Fibroblast of skin of left biceps (primary cell): ENCODE measurements at places on chromosomes 12 and 14.
A peak's percentile ranks its signal among the peaks of the same experiment; 100 is the strongest.

DNA sequence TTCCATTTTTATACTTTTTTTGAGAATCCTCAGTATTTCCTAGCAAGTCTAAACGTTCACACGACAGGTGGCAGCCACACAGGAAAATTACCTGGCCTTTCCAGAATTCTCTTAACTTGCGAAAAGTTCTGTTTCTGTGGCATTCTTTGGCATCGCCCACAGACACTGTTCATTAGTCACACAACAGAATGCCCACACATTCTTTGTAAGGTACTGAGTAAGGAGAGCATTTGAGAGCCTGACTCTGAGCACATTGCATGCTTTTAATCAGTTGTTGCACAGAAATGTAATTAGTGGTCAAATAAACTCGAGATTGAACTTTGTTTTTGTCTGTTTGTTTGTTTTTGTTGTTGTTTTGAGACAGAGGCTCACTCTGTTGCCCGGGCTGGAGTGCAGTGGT lies 52.4 kb downstream of the LMNTD1 start:
- DNase-seq: no peak

DNA sequence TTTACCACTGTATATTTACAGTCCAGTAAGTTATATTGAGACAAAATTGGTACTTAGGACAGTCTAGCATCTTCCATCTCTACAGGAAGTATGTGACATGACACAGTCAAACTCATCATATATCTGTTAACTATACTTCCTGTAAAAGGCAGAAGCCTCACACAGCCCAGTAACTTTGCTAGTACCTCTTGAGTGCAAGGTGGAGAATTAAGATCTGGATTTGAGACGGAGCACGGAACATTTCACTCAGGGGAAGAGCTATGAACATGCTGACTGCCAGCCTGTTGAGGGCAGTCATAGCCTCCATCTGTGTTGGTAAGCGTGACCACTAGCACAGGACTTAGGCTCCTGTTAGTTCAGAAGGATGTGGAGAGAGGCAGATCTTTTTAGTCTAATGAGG lies 333.7 kb upstream of the OR4E1 start:
- no peak for DNase-seq

- no peak for DNase-seq
These were observed 63.4 kb downstream of the BEGAIN start for GRCh38 chr14:100523843-100524169.

- DNase-seq: no peak
These were observed 25.8 kb downstream of the GABARAPL1 start for GRCh38 chr12:10238526-10238925.

DNA sequence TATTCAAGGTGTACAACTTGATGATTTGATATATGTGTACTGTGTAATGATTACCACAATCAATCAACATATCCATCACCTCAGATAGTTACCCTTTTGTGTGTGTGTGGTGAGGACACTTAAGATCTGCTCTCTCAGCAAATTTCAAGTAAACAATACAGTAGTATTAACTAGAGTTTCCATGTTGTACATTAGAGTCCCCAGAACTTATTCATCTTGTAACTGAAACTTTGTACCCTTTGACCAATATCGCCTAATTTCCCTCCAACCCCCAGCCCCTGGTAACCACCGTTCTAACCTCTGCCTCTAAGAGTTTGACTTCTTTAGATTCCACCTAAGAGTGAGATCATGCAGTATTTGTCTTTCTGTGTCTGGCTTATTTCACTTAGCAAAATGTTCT lies 12.1 kb downstream of the ADCK1 start:
- no peak for DNase-seq

DNA sequence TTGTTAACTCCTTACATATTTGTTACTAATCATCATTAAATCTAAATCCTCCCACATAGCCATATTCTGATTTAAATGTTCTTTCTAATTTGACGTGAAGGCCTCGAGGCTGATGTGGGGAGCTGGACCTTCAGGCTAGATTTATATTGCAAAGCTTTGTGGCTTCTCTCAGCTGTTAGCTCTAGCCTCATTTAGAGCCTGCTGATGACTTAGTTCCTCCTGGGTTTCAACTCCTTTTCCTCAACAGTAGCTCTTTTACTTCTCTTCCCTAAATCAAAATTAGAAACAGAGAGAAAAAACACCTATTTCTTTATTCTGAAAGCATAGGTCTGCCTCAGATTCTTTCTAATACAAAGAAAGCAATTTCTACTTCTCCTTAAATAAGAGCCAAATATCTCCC lies 477.5 kb upstream of the CCDC196 start:
- DNase-seq: no peak

- DNase-seq: no peak
These were observed 4.1 kb downstream of the SDR39U1 start for GRCh38 chr14:24438223-24439097.

GRCh38 chr14:53979747-53980642 lies 23.4 kb upstream of the BMP4 start:
- DNase-seq: no peak

DNA sequence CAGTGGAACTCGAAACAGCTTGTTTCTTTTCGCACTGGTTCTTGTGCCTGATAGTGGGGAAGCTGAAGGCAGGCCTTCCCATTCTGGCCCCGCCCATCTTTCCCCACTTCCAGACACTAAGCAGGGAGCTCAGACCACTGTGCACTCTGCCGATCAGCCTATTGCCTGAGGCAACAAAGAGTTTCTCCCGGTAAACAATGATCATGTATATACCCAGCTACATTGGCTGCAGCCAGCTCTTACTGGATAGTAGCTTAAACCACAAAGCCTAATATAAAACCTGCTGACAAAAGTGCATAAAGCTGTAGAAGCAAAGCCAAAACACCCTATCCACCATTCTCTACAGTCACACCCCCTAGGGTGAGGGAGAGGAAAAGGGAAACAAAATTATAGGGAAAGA lies 24.7 kb upstream of the GLIPR1 start:
- no peak for DNase-seq

GRCh38 chr12:4663971-4664505 lies 15.1 kb downstream of the NDUFA9 start:
- peak; percentile 81 for DNase-seq

- DNase-seq: peak; percentile 43
These were observed 52.2 kb upstream of the CD163 start for GRCh38 chr12:7555752-7556151.

DNA sequence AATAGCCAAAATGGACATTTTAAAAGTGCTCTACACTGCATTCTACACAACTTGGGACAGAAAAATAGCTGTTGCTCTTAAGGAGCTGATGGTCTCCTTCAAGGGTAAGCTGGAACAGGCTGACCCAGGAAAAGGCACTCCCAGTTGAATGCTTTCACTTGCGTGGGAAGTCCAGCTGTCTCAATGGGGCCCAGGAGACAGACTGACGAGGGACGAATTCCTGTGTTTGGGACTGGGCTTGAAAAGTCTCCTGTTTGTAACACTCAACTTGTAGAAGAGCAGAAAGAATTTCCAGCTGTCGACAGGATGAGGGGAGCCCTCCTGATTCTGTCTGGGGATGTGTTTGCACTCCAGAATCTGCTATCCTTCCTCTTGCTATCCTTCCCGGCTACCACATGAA lies 180.8 kb downstream of the ZFP36L1 start:
- no peak for DNase-seq

DNA sequence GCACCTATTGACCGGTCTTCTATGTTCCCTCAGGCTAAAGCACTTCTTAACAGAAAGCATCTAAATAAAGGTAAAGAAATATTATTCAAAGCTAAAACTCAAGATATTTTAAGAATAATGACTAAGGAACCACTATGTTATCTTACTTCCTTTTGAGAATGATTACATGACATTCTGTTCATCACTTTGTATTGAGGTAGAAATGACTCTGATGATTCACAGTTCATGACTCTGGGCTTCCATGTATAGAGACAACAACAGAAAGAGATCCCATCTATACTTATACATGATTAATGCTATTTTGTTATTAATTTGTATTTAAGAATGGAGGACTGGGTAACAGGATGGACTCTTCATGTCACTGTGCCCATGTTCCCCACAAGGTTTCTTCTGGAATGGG lies 218.3 kb upstream of the OR4E1 start:
- no peak for DNase-seq

DNA sequence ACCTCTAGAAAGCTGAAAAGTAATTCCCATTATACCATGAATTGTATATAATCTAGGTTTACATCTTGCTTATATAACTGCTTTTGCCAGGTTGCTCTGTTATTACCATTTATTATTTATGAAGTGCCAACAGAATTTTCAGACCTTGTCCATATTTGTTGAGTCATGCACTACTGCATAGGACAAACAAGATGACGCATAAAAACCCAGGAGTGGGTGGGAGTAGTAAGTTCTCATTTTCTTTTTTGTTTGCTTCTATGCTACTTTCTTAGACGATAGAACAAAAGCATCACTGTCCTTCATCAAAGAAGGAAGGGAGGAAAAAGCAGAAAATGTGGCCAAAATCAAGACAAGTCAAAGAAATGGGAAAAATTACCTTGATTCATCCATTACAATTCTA lies 119.0 kb upstream of the RASSF8 start:
- DNase-seq: no peak
